Head of caudate nucleus (tissue), 42 donors: ENCODE measurements at places on chromosomes 13 and 19.
A peak's percentile ranks its signal among the peaks of the same experiment; 100 is the strongest.

- DNase-seq, result no peak
Measured at GRCh38 chr19:33865306-33865705, 68.6 kb downstream of the KCTD15 start.

- no peak for DNase-seq
Measured at GRCh38 chr19:43790587-43790986, 9.8 kb upstream of the KCNN4 start.

- DNase-seq, result no peak
Measured at GRCh38 chr13:40333226-40333625, 333.2 kb downstream of the FOXO1 start.

- no peak for DNase-seq
Measured at GRCh38 chr13:28299916-28300315, 161.6 kb downstream of the PAN3 start.

- peak; percentile 55 for DNase-seq
Measured at GRCh38 chr13:39484506-39485313, 118.3 kb downstream of the LHFPL6 start.

DNA sequence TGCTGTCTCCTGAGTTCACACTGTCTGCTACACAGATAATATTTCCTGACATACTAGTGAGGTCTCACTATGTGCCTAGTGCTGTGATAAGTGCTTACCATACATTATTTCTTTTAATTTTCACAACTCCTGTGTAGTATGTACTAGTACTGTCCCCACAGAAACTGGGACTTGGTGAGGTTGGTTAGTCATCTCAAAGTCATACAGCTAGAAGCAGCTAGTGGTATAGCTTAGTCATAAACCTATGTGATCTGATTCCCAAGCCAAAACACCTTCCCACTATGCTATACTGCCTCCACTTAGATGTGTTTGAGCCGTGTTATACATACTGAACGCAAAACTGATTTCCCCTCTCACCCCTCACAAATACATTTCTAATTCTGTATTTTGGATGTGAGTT is 10.5 kb downstream of the MTMR6 start:
- no peak for DNase-seq
